ENCODE measurements at places on chromosomes 7 and 10.
A peak's percentile ranks its signal among the peaks of the same experiment; 100 is the strongest.

DNA sequence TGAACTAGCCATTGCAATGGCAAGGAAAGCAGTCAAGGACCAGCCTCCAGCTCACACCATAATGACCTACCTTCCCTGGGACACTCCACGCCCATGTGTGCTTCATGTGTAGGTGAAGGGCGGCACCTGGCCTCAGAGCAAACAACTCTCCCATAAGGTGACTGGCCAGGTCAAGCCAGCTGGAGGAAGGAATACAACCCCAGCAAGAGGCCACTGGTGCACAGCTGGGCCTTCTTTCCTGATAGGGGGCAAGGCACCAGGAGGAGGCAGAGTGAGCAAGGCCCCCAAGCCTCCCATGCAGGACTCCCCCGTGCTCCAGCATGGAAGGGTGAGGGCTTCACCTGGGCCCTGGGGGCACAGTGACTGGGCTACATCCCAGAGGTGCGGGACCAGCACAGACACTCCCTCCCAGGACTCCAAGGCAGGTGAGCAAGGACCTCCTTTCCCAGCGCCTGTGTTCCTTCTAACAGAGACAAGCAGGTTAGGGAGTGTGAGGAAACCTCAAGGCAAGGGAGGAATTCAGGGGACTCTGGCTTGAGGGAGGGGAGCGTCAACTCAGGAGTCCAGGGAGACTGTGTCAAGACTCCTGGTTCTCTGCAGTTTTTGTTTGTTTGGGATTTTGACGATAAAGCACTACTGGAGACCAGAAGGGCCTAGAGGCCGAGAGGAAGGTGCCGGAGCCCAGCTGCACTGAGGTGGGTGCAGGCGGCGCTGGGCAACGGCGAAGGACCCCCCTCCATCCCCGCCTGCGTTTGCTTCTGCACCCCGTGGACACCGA lies 1.7 kb downstream of the PTPRN2 start:
- peak; percentile 33 for DNase-seq

DNA sequence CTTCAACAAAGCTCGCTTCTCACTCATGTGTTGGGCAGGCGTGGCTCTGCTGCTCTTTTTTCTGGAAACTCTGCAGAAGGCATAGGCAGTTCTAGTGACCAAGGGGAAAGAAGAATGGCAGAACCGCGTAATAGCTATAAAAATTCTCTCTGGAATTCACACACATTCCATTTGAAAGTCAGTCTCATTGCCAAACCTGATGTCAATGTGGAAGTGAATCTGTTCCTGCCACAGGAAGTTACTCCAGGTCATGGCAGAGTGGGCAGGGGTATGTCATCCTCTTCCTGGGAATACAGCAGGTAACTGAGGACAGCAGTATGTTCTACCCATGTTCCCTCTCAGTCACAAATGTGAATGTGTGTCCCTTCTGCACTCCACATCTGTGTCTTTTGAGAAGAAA lies 8.2 kb upstream of the PAXIP1 start:
- DNase-seq = no peak

- no peak for DNase-seq
These were observed 650.7 kb downstream of the INHBA start for GRCh38 chr7:41052201-41052600.

DNA sequence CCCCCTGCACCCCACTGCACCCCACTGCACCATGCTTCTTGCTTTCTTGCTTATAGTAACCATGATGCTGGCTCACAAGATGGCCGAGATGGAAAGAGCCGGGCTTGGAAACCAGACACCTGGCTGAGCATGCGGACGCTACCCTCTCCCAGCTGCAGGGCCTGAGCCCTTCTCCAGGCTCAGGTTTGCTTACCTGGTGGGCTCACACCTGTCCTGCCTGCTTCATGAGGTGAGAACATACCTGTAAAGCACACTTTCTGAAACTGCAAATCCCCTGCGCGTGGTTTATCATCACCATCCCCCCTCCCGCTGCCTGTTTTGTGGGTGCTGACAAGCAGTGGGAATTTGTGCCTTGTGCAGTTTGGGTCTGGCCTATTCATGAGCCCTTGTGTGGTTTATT lies 302.7 kb downstream of the GLRX3 start:
- no peak for DNase-seq

GRCh38 chr10:129756912-129757901 lies 206.9 kb downstream of the EBF3 start:
- DNase-seq = peak; percentile 3

GRCh38 chr7:778968-779451 lies 51.9 kb upstream of the PRKAR1B start:
- DNase-seq = peak; percentile 84

DNA sequence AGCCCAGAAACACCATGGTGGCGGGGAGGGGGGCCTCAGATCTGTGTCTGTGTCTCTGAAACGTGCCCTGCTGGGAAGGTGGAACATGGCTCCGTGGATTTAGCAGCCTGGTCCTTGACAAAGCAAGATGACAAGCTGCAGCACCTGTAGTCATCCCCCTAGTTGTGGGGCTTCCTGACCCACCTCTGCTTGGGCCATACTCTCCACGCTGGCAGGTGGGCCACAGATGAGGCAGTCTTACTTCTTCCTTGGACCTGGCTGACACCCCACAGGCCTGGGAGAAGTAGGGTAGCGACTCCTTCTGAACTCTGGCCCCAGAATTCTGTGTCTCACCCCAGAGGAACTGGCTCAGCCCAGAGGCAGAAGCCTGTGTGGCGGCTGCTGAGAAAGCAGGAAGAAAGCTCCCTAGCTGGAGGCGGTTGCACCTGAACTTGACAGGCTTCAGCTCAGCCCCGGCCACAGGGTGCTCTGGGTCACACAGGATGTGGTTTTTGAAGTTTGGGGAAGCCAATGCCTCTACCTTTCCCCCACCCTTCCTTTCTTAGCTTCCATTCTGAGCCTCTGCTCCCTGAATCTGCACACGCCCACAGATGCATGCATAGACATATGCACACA lies 113.9 kb downstream of the ABLIM1 start:
- DNase-seq = no peak

GRCh38 chr10:45023426-45023825 lies 22.7 kb downstream of the ZNF22 start:
- DNase-seq = no peak

GRCh38 chr10:80164596-80164995 lies 32.1 kb downstream of the PLAC9 start:
- no peak for DNase-seq

DNA sequence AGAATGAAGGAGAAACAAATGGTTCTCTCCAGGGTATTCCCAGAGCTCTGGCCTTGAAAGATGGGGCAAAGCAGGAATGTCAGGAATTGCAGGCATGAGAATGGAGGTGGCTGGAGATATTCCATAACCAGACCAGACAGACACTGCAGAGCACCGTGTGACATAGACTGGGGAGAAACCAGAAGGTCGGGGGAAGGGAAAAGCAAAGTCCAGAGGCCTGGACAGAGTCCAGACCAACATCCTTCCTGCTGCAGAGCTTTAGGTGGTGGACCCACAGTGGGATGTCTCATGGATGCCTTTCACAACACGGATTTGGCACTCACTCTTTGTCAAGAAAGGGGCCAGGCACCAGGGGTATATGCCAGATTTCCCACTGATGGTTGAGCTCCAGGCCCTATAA lies 177.2 kb upstream of the INHBA start:
- DNase-seq = no peak

GRCh38 chr10:121556455-121556854 lies 41.8 kb downstream of the FGFR2 start:
- no peak for DNase-seq

GRCh38 chr10:55476129-55476528 lies 675.1 kb upstream of the PCDH15 start:
- no peak for DNase-seq

DNA sequence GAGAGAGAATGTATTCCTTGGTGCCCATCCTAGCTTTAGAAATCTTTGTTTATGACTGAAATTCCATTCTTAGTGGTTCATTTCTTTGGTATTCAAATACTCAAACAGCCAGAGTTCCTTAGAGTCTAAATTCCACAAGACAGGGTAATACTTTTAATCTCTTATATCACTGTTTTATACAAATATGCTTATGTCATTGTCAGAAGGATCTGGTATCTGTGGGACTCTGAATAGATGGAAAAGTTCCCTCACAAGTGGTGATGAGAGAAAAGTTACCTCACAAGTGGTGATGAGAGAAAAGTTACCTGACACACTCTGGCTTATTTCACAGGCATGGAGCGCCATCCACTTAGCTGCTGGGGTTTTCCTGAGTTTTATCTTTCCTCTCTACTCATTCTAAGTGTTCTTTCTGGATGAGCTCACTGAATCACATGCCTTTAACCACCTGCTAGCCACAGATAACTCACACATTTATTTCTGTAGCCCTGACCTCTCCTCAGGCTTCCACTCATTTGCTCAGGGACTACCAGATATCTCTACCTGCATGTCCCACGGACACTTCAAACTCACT lies 784.0 kb downstream of the SUGCT start:
- DNase-seq = no peak

DNA sequence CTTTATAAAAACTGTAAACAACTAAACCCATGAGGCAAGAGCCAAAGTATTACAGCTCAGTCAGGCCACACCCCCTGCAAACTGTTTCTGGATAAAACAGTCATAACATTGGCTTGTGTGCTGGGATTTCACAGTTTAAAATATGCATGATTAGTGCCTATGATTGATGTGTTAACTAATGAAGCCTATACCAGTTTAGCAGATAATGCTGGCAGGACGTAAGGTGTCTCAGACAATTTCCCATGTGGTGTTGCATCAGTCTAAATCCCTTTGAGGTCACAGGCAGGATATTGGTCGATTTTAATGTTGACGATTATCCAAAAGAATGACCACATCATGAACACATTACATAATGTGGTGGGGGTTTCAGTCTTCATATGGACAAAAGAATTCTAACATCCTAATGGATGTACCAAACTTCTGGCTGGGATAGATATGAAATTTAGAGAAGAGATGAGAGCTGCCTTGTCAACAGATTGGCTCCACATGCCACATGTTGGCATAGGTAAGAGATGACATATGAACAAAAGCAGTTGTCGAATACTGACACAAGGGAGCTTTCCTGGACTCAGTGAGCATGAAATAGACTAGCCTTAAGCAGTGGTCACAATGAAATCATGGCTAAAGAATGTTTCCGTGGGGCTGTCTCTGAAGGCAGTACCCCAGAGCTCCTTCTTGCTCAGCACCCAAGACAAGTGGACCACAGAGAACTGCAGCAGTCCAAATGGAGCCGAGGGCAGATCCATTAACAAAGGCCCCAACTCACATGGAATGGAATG lies 445.6 kb downstream of the GFRA1 start:
- no peak for DNase-seq

GRCh38 chr7:113763226-113763625 lies 155.6 kb downstream of the PPP1R3A start:
- peak; percentile 79 for DNase-seq

- peak; percentile 66 for DNase-seq
These were observed 51.1 kb upstream of the CHST15 start for GRCh38 chr10:124144536-124144935.

DNA sequence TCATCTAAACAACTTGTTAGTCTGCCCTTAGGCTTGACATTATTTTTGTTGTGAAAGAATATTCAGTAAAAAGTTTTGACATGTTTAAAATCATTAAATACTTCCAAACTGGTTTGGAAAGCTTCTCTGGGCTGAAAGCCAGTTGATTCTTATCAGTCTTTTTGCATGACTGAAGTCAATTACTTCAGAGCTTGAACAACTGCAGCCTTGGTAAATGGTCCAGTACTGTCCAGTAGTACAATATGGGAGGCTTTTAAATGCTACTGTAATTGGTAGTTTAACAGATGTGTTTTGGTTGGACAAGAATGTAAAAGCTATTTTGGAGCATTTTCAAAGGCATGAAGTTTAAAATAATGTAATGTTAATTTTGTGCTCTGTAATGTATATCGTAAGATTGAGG lies 103.4 kb downstream of the SDK1 start:
- peak; percentile 84 for DNase-seq

GRCh38 chr7:2106924-2107323 lies 125.8 kb downstream of the MAD1L1 start:
- peak; percentile 90 for DNase-seq

- DNase-seq = no peak
These were observed 59.4 kb upstream of the FRMD4A start for GRCh38 chr10:14389981-14390590.

GRCh38 chr10:101495324-101495925 lies 92.6 kb downstream of the POLL start:
- peak; percentile 76 for DNase-seq

GRCh38 chr7:22316914-22317313 lies 40.0 kb downstream of the RAPGEF5 start:
- DNase-seq = no peak

GRCh38 chr10:100293066-100293465 lies 6.6 kb upstream of the BLOC1S2 start:
- no peak for DNase-seq
